ENCODE measurements at places on chromosomes 12 and 14. TPM values are rescaled to one million over a fixed set of nuclear protein-coding genes. Genes with fewer than 3 reads are reported as not detected.

Gene CISTR
- not detected for total RNA-seq

DNA sequence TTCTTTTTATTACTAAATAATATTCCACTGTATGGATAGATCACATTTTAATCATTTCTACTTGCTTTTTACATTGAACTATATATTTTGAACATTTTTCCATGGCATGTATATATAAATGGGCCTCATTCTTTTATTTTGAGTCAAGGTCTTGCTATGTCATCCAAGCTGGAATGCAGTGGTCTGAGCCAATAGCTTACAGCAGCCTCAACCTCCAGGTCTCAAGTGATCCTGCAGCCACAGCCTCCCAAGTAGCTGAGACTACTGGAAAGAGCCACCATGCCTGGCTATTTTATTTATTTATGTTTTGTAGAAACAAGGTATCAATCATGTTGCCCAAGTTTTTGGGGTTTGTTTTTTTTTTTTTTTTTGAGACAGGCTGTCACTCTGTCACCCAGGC, 7.6 kb downstream of the FCF1 start:
- DNase-seq: no peak

DNA sequence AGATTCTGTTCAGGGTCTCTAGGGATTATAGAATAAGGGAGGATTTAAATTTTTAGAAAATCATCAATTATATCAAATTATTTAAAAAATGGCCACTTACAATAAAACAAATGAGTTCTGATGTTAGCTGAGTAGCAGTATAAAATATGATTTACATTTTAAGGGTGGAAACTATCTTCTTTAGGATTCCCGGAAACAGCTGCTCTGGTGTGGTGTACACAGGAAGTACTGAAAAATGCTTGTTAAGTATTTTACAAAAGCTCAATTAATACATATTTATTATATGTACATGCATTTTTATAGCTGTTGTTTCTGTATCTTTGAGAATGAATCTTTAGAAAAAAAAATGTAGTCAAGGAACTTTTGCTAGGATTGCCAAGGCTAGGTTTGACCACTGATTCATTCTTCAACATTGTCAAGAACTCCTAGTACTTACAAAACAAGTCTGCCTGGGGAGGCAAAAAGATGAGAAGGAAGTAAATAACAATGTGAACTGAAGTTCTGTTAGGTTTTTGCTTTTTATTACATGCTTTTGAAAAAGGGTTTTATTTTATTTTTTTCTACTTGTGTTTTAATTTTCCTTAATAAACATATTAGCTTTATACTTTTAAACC, 48.0 kb downstream of the ARF6 start:
- peak; percentile 22 for DNase-seq

Gene NRDE2
- 16.2 TPM for total RNA-seq

DNA sequence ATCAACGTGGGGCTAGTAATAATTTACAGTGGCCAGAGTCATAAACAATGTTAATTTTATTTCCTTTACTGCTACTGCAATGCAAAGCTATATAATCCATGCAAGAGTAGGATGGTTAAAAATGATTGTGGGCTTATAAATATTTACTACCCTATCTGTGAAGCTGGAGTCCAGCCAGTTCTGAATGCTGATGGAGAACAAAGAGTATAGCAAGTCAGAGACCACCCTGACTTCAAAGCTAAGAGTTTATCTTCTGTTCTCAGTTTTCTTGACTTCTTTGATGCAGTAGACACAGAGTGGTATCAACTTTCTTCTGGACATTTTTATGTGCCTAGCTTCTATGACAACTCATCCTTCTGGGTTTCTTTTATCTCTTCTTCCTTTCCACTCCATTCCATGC, 34.0 kb upstream of the OVCH1 start:
- DNase-seq: no peak

Gene GAS2L3
- total RNA-seq: 0.81 TPM

GRCh38 chr14:93089521-93090269, 26.0 kb downstream of the ITPK1 start:
- DNase-seq: no peak

- no peak for DNase-seq
Measured at GRCh38 chr12:89339526-89339925, 12.8 kb downstream of the DUSP6 start.

GRCh38 chr14:31864937-31865855, 211.9 kb upstream of the ARHGAP5 start:
- DNase-seq: no peak

DNA sequence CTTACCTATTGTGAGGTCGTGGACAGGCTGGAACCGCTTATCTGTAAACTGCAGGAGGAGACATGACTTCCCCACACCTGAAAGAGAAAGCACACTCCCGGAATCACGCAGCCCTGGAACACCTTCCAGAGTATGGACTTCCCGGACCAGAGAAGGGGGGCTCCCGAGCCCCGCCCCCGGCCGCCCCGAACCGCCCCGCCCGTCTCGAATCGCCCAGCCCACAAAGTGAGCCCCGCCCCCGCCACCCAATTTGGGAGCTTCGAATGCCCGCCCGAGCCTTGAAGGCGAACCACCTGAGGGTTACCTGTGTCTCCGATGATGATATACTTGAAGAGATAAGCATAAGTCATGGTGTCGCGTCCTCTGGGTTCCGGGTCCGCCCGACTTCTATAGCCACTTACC, 235 bp downstream of the RAB2B start:
- DNase-seq: no peak

Data from hematopoietic multipotent progenitor cell (in vitro differentiated cells).